ENCODE measurements at places on chromosomes 7 and 10.

- no peak for DNase-seq
These were observed 1.2 kb downstream of the PDZD7 start for GRCh38 chr10:101029520-101030295.

GRCh38 chr7:40747856-40748255 is 613.1 kb downstream of the SUGCT start:
- no peak for DNase-seq

DNA sequence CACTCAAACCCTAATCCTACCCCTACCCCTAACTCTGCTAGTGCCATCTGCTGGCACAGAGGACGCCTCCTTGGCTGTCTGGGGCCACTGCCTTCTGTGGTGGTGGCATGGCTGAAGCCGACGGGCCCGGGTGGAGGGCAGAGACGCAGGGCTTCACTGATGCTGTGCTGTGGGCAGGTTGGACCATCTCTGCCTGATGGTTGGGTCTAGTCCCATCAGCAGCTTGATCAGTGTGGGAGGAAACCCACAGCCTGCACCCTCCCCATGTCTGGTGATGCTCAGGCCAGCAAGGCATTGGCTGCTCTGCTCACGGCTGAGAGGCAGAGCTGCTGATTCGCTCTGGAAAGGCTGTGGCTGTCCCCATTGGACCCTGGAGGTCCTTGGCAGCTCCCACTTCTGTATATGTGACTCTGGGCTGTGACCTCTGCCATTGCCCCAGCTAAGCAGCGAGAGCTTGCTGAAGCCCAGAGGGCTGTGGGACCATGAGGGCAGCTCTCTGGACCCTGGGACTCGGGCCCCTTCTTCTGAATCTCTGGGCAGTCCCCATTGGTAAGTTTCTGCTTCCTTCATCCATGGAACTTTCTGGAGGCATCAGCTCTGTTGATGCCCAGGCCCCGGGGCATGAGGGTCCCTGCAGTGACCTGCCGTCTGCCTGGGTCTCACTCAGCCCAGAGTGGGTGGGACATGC is at the start of gene SCART1:
TSS of gene SCART1 (plus strand) at position 430 of the 688 bp plus-strand sequence. CDS start at position 483, 53 bp downstream.
- no peak for DNase-seq

DNA sequence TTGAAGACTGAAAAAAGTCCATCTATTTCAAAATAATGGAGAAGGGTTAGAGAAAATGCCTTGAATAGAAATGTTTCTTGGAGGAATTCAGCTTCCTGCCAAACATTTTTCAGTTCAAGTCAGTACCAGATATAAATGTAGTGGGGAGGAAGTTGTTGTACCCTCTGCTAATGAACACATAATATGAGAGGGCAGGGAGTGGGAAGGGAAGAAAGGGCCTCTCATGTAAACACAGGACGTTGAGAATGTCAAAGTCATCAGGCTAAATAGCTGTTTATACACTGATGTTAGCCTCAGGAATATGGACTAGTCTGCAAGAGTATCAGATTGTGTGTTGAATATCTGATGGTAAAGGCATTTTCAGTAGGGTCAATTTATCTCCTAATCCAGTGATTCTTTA is 37.0 kb downstream of the GPR37 start:
- DNase-seq = no peak

DNA sequence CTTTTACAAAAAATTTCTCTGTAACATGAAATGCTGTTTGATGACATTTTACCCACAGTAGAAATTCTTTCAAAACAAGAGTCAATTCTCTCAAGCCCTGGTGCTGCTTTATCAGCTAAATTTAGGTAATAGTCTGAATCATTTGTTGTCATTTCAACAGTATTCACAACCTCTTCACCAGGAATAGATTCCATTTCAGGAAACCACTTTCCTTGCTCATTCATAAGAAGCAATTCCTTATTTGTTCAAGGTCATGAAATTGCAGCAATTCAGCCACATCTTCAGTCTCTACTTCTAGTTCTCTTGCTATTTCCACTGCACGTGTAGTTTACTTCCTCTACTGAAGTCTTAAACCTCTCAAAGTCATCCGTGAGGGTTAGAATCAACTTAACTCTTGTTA is 14.1 kb downstream of the STAG3 start:
- no peak for DNase-seq

All from stimulated activated CD4-positive, alpha-beta T cell treated with anti-CD3 and anti-CD28 coated beads, Interleukin-4, amount 100 ng/mL, for 1 hour (primary cell).